ENCODE measurements at places on chromosomes 11 and 22. TPM values are rescaled to one million over a fixed set of nuclear protein-coding genes. Genes with fewer than 3 reads are reported as not detected.

Gene FAM118B
- 23.7 TPM for total RNA-seq

Gene APOBEC3H
- total RNA-seq, result 0.94 TPM

Gene DCHS1
- total RNA-seq, result 18.9 TPM

Gene SEZ6L
- total RNA-seq, result 0.08 TPM

Gene INSC
- total RNA-seq, result 0.52 TPM

Gene SLC1A2
- total RNA-seq, result 1.5 TPM

- DNase-seq, result no peak
Observed at GRCh38 chr22:30117256-30117655, 37.0 kb downstream of the HORMAD2 start.

DNA sequence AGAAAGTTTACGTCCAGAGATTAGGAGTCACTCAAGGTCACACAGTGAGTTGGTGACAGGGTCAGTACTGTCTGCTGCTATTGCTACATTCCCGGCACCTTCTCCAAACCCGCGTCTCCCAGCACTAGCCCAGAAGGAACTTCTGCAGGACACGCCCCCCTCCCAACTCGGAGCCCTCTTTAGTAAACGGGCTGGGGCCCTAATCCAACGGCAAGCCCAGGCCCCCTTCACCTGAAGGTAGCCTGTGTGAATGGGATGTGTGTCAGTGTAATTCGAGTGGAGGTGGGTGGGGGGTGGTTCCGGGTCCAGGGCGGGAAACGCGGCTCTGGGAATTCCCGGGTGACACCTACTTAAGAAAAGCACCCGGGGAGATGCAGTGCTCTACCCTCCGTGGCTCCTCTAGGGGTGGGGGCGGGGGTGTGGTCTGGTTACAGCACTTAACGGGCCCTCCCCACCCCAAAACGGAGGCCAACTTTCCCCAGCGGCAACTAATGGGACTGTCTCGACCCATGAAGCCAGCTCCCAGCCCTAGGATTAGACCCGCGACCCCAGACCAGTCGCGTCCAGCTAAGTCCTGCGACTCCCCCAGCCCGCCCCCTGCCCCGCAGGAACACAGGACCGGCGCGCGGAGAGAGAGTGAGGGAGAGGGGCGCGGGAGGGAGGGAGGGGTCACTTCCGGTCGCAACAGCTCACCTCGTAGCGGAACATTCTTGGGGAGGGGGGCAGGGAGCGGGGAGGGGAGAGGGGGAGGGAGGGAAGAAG, 468 bp downstream of the PATL1 start:
- peak; percentile 69 for DNase-seq

- no peak for DNase-seq
Observed at GRCh38 chr11:97856666-97857065, 1164.1 kb upstream of the CNTN5 start.

DNA sequence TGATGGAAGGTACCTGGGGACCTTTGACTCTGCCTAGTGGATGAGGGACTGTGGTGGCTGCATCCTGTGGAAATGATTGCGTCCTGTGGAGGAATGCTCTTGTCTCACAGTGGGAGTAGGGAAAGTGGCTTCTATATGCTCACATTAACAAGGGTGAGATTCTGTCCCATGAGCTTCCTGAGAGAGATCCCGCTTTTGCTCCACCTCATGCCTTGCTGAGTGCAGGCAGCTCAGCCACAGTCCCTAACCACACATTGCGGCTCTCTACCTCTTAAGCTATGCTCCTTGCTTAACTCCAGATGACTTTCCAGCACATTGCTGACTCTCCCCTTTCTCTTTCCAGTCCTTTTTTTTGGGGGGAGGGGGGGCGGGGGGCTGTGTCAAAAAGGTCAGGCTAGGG, 45.0 kb downstream of the TEAD1 start:
- no peak for DNase-seq

DNA sequence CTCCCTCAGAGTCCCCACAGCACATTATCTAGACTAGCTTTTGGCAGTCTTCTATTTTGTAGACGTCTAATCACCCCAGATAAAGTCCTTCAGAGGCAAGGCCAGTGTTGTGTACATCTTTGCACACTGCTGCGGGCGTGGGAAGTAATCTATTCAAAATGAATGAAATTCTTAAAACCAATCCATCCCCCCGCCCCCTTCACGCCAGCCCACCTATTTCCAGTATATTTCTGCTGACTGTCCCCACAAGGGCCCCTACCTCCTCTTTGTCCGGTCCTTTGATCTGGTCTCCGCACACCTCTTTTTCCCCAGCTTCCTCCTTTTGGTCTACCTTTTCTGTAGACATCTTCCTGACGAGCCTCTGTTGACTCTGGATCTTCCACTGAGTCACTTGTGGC, 375 bp downstream of the BSCL2 start:
- DNase-seq, result no peak

GRCh38 chr11:68302670-68303069, 9.7 kb upstream of the LRP5 start:
- DNase-seq, result no peak

DNA sequence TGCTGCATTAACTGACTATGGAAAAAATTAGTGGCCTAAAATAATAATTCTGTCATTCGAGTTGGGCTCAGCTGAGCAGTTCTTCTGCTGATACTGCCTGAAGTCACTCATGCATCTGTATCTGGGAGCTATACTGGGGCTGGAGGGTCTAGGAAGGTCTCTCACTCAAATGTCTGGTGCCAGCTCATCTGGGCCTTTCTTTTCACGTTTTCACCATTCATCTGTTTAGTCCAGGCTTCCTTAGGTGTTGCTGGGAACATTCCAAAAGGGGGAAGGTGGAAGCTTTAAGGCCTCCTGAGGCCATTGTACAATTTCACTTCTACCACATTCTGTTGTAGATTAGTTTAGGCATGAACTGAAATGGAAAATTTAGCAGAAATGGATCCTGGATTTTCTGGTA, 28.0 kb downstream of the YAP1 start:
- no peak for DNase-seq

DNA sequence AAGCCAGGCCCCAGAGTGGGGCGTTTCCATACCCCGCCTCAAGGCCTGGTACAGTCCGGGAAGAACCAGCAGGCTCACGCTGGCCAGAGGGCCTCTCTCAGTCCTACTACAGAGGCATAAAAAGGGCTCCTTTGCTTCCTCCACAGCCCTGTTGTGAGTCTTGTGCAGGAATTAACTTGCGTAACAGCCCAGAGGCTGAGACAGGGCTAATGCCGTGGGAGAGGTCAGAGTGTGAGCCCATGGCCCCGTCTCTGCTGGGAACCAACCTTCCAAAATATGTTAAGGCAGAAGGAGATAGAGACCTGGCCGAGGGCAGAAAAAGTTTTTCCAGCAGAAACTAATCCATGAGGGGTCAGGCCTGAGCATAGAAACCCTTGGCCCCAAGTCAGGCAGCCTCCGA, 19.9 kb upstream of the TMEM184B start:
- no peak for DNase-seq

DNA sequence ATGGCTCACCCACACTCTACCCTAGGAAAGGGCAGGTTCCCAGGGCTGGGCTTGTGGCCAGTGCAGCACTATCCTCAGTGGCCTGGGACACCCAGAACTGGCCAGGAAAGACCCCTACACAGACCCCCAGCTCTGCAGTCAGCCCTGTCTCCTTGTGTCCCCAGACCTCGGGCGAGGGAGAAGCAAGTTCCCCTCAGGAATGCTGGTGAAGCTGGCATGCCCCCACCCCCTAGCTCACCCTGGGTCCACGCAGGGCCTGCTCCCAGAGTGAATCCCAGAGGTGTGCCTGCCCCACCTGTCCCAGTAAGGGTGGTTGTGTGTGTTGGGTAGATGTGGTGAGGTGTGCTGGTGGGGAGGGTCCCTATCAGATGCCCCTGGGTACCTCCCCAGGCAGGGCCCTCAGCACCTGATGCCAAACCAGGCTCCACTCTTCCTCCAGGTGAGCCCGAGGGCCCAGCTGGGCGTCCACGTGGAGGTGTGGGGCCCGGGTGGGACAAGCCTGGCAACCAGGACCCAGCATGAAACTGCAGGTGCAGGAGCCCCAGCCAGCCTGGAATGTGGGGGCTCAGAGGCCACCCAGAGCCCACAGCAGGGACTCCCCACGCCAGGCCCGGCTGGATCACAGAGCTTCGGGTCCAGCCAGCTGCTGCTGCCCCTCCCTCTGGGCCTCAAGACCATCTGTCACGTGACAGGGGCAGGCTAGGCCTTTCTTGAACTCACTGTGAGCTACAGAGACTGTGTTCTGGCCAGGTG, 48.4 kb upstream of the KCNQ1OT1 start:
- no peak for DNase-seq

GRCh38 chr11:78460471-78460870, 42.9 kb upstream of the GAB2 start:
- no peak for DNase-seq

DNA sequence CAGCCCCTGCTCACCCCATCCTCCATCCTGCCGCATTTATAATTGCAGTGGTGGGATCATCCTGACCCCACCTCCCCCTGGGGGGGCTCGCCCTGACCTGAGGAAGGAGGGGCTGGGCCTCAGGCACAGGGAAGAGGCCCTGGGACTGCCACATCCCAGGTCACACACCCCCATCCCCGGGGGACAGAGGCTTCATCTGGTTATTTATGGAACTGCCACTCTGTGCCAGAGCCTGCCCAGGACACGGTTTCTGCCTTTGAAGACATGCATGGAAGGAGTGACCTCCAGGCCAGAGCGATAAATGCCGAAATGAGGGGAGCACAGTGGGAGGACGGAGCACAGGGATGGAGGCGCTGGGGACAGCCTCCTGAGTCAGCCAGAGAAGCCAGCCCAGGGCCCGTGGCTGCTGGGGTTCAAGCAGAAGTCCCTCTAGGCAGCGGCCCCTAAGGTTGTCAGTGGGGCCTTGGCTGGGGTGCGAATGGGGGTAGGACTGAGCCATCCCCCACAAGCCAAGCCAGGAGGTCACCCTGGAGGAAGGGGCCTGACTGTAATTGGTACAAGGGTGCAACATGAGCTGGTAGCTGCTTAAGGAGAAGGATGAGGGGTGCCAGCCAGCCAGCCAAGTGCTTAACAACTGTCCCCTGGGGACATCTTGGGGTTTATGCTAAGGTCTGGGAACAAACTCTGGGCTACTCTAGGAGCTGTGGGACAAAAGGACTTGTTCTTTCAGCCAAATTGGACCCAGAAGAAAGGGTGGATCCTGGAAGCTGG, 51.4 kb upstream of the SHISAL1 start:
- DNase-seq, result no peak

DNA sequence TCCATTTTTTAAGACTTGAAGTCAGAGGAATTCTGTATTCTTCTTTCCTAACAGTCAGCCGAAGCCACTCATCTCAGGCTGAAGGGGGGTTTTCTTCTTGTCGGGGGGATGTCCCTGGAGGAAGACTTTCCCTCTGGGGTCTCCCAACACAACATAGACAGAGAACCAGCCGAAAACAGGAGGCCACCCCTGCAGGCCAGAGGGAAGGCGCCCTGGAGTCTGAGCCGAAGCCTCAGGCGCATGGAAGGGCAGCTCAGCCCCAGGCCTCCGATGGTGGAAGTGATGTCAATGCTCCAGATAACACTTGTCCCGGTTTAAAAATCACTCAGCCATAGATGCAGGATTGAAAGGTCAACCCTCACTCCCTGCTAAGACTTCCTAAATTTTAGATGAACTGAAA, 1393.0 kb downstream of the TBC1D22A start:
- no peak for DNase-seq

GRCh38 chr22:19434401-19434800, 2.1 kb downstream of the MRPL40 start:
- no peak for DNase-seq

DNA sequence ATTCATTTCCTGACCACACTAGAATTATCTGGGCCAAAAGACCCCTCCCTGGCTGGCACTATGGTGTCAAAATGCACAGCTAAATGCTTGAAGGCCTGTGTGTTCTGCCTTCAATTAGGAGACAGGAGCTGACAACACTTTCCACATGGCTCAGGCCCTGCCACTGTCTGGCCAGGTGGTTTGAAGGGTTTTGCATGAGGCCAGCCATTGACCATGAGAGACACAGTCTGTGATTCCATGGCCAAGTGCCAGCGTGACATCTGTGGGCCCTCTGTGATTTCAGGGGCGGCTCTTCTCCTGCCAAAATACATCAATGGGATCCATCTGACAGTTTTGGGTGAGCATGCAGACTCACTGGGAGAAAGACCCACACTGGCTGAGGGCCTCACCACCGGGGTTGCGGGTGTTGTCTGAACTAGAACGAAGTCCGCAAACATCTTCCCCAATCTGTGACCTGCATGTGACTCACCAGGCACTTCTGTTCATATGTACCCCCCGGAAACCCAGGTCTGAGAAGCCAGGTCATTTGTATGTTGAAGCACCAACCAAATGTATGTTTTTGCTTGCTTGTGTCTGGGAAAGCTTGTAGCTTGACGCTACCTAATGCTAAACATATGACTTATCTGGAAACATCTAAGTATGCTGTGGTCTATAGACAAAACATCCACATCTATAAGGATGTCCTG, 20.7 kb upstream of the NAV2 start:
- DNase-seq, result no peak

DNA sequence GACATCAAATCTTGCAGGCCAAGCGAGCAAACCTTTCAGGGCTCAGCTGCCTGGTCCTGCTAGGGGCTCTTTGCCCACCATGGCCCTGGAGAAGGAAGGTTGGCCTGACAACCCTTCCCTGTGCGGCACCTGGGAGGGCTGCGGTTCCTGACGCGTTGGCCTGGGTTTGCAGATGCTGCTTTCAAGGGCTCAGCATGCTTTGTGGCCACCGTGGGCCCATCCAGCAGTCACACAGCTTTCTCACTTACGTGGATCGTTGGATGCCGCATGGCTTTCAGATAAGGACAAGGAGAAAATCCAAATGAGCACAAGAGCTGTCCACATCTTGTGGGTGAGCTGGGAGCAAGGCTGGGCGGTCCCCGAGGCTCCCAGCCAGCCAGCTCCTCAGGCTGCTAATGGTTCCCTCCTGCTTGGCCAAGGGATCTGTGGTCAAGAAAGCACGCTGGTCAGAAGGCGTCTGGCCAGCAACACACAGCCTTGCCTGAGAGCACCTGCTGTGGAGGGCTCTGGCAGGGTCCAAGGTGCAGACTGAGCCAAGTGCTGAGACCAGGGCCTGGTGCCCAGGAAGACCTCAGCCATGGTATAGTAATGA, 8.2 kb downstream of the C11orf24 start:
- no peak for DNase-seq

GRCh38 chr11:67673902-67674301, 521 bp downstream of the ALDH3B2 start:
- DNase-seq, result no peak

GRCh38 chr11:78226684-78227680, 38.3 kb downstream of the USP35 start:
- DNase-seq, result no peak

DNA sequence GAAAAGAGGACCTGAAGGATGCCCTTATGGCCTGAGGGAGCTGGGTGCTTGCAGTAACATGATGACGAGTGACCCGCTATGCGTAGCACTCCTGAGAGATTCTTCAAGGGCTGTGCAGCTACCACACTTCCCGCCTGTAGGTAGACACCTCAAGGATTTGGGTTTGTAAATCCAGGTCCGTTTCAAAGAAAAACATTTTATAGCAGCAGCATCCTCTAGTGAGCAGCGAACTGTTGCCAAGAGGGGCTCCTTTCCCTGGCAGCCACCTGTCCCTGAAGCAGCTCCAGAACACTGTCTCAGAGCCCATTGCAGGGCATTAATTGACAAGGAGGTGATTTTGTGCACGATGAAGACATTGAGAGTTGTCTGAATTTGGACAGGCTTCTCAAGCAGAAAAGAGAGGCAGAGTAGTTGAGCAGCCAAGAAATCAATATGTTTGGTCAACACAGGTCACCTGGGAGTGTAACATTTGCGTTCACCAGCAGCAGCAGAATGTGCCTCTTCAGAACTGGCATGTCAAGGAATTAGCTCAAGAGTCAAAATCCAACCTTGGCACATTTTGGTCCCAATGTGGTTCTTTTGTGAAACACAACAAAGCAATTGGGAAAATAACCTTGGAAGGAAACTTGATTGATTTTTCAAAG, 209.8 kb upstream of the MTNR1B start:
- no peak for DNase-seq

- DNase-seq, result no peak
Observed at GRCh38 chr11:93589347-93589746, 46.2 kb upstream of the SMCO4 start.

Data from left lung (tissue), 14 donors.